ENCODE measurements at places on chromosomes 3 and 15.
A peak's percentile ranks its signal among the peaks of the same experiment; 100 is the strongest.

DNA sequence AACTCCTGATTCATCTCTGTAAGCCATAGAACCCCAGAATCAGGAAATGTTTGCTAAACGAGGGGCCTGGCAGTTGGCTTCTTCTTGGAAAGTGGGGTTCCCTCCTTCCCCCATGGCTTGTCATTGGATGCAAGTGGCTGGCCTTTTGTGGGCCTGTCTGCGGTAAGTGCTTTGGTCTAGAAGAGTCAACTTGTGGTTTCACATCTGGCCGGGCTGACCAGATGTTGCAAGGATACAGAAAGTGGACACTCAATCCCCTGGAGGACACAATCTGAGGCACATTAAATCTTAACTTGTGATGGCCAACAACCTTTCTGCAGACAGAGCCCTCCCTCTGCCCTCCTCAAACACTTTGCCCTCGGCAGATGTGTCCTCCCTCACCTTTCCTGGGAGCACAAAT is 1.1 kb downstream of the FAH start:
- no peak for DNase-seq

GRCh38 chr3:117629505-117629904 is 919.9 kb downstream of the TUSC7 start:
- DNase-seq, result no peak

DNA sequence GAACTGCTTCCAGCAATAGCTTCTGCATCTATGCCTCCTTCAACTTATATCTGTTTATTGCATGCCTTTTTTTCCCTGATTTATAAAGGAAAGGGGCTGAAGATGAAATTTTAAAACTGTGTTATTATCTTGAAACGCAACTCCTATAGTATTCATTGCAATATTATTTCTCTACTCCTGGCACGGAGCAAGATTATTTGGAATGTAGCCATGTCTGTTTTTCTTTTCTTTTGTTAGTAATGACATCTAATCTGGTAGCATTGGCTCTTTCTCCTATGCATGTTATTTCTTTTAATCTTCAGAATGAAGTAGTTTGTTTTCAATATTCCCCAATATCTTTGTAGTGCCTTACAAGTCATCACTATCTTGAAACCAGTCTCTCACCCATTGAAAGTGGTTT is 33.6 kb downstream of the KCNMB2 start:
- DNase-seq, result no peak

GRCh38 chr15:69143756-69144436 is 16.5 kb upstream of the GLCE start:
- no peak for DNase-seq

GRCh38 chr3:11995120-11995519 is 9.1 kb upstream of the SYN2 start:
- no peak for DNase-seq

- DNase-seq, result peak; percentile 28
Observed at GRCh38 chr15:51681303-51681963, at the start of gene SCG3. SCG3 (plus strand) TSS chr15:51681503; CDS start chr15:51681756, 253 bp downstream.

GRCh38 chr3:108877901-108878300 is 55.3 kb downstream of the TRAT1 start:
- DNase-seq, result no peak

DNA sequence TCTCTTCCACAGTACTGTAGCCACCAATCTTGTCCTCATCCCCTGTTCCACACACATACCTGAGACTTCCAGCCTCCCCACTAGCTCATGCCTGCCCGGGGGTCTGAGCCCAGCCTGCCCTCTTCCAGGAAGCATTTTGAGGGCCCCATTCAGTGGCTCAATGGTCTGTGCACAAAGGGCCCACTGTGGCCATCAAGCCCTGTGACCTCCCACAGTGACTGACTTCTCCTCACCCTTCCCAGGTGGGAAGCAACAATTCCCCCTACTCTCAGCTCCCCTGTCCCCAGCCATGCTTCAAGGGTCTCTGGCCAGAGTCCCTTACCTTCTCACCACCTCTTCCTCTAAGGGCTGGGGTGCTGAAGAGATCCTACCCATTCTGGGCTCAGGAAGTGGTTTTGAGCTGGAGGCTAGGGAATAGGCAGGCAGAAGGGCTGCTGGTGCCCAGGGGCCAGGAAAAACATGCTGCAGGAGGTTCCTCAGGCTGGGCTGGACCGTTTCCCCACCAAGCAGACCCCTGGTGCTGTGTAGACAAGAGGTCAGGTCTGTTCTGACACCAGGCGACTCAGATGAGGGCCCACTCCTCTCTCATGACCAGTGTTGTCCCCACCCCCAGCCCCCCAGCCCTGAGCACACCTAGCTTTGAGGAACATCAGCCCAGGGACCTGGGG is 3.0 kb upstream of the KLF15 start:
- no peak for DNase-seq

GRCh38 chr3:4816718-4817117 is 162.5 kb upstream of the BHLHE40 start:
- no peak for DNase-seq

DNA sequence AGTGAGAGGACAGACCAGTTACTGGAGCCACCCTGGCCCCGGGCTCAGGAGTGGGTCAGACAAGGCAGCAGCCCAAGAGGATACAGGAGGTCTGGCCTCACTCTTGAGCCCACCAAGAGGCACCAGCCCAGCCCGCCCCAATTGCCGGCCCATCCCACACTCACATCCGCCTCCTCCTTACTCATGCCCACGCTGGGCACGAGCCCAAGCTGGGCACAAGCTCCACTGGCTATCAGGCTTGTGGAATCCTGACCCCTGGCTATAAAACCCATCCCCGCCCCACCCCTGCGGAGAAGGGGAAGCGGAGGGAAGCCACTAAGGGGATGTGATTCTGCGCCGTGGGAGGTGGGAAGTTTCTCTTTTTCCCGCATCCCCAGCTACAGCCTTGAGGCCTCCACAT is 25.9 kb downstream of the ADCY5 start:
- no peak for DNase-seq

DNA sequence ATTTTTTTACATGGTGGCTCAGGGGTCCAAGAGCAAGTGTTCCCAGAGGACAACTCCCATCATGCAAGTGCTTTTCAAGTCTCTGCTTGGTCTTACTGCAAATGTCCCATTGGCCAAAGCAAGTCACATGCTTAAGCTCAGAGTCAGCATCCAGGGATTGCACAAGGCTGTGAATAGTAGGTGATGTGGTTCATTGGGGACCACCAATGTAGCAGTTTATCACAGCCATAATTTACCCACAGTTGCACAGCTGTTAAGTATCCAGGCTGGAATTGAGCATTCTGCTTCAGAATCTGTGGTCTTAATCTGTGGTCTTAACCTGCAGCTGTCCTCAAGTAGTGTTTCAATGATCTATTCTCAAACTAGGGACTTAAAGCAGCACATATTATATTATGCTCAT is 71.4 kb upstream of the PLCL2 start:
- no peak for DNase-seq

GRCh38 chr15:71570736-71571135 is 239.6 kb upstream of the NR2E3 start:
- no peak for DNase-seq

DNA sequence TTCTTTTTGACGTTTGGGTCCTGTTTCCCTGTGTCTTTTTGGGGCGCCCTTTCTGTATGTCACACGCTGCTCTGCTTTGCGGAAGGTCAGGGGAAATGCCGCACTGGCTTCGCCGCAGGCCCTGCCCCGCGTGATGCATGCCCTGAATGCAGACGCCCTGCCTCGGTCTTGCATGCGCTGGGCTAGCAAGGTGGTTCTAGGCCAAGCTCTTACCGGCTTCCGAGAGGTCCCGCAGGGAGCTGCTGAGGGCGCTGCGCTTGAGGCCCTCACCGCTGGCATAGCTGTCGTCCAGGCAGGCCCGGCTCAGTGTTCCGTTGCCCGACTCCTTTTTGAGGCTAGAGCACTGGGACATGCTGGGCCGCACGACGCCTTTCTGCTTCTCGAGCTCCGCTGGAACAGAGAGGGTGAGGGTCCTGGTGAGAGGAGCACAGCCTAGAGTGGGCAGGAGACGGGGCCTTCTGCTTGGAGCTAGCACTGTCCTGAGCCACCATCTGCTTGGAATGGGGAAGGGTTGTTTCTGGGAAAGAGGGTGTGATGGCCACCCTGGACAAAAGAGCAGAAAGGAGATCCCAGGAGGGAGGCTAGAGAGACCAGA is 66.9 kb upstream of the RPL32 start:
- no peak for DNase-seq

GRCh38 chr3:23873941-23874340 is 42.8 kb downstream of the NKIRAS1 start:
- no peak for DNase-seq

GRCh38 chr3:177646749-177647148 is 449.5 kb upstream of the TBL1XR1 start:
- DNase-seq, result no peak

- DNase-seq, result no peak
Observed at GRCh38 chr15:100623301-100623700, 20.9 kb downstream of the ASB7 start.

- DNase-seq, result no peak
Observed at GRCh38 chr15:64742385-64742784, 33.0 kb downstream of the RBPMS2 start.

- no peak for DNase-seq
Observed at GRCh38 chr15:95830281-95830680, 500.2 kb upstream of the NR2F2 start.
